SK-N-DZ (cell line): ENCODE measurements at places on chromosomes 7 and 10.

DNA sequence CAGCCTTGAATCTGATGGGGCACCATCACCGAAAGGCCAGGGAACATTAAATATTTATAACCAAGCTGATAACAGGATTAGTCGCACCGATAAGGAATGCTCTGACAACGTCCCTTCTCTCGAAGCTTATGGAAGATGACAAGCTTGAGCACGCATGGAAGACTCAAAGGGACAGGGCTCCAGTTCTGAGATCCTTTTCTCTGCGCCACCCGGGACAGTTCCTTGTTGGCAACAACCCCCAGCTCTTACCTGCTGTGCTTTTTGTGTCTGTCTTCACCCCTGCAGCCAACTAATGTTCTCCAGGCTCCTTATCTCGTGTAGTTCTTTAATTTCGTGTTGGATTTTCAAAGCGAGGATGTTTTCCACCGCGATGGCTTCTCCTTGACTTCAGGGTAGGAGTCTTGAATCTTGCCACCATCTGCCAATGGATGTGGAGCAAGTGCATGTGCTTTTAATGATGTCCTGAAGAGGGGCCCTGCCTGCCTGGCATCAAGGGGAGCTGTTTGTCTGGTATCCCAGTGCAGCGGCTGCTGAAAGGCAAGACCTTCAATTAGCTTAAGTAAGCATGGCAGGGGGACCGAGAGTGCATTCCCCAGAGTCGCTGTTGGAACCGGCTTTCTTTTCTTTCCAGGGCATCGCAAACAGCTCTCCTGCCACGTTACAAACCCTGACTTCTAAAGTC lies 354 bp upstream of the FERD3L start:
- peak; percentile 31 for DNase-seq

DNA sequence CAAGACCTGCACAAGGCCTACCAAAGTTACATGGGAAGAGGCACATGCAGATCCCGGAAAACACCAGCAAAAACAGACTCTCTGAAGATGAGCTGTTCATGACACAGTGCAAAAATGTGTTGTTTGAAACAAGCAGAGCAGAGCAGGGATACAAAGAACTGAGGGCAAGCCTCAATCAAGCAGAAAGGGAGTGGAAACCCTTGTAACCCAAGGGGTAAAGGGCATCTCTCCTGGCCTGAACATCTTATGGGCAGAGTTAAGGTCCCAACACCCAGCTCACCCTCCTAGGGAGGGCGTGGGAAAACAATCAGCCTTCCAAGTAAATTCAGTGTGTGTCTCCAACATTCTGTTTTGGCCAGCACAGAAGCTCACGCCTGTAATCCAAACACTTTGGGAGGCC lies 10.5 kb downstream of the PSPH start:
- no peak for DNase-seq

DNA sequence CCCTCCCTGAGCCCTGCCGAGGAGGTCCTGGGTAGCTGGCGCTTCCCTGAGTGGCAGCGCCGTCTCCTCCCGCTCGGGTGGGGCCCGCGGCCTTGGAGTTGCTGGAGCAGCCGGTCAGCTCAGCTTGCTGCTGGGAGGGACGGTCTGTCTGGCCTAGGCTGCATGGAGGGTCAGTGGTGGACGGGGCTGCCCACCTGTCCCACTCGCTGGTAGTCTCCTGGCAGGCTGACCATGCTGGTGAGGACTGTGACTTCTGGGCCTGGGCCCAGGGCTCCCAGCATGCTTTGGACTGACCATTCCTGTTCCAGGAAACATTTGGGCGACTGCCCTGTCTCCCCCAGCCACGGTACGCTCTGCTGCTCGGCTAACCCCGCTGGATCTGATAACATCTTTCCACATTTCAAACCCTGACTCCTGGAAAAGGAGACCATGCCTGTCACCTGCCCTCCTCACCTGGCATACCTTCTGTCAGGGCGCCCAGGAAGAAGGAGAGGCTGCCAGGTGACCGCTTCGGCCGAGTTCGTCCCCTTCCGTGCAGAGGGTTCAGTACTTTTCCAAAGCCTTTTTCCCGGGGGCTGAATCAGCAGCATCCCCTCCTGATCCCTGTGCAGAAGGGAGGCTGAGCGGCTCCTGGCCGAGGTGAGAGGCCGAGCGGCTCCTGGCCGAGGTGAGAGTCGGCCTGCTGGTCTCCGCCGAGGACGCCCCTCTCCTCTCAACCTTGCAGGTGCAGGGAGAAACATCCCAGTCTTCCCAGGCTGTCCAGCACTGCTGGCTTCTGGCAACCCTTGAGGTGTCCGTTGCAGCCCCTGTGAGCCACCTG lies 43.4 kb downstream of the FAM20C start:
- no peak for DNase-seq

- DNase-seq, result no peak
Observed at GRCh38 chr10:44890696-44891563, 20.2 kb upstream of the TMEM72 start.

DNA sequence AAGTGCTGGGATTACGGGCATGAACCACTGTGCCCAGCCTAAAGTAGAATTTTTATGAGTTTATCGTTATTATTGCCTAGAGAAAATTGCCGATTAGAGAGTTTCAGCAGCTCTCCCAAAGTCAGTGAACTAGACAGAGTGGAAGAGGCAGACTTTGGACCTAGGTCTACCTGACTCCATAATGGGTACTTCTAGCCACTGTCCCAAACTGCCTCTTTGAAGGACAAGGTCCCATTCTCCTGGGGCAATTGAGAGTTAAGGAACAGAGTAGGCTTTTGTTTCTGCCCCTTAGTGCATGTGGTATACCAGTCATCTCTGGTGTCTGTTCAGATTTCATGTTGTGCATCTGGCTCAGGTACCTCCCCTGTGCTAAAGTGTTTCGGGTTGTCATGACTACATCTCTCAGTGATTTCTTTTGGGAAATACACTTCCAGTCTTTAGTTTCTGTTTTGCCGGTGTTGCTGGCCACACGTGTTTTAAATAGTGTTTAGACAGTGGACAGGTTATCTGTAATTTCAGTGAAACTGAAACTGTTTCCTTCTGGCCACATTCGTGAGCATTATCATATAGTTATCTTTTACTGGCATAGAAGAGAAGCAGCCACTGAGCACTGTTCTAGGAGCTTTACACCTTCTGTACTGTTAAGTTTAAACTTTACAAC lies 4.7 kb downstream of the TMEM236 start:
- no peak for DNase-seq

- no peak for DNase-seq
Observed at GRCh38 chr10:97981816-97982215, 48.6 kb downstream of the CRTAC1 start.

DNA sequence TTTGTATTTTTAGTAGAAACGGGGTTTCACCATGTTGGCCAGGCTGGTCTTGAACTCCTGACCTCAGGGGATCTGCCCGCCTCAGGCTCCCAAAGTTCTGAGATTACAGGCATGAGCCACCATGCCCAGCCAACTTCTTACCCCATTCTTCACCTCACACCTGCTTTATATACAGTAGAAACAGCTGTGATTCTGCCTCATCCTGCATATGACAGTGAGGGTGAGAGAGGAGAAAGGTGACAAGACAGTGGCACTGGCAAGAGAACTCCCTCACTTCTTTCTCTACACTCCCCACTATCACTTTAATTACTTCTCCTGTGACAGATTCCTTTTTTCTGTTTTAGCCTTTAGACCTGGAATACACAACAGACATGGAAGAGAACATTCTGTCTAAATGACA lies 61.8 kb upstream of the CAPZA2 start:
- no peak for DNase-seq

- DNase-seq, result no peak
Observed at GRCh38 chr7:88278881-88279280, 27.8 kb downstream of the STEAP4 start.
